Activated T-cell treated with anti-CD3 and anti-CD28 coated beads, Interleukin-2, amount 50 U/mL, for 48 hours (primary cell): ENCODE measurements at places on chromosomes 7 and 10.

GRCh38 chr10:84348860-84349259 lies 20.5 kb downstream of the CCSER2 start:
- DNase-seq, result no peak

- peak; percentile 42 for DNase-seq
These were observed 858 bp downstream of the COPS6 start for GRCh38 chr7:100089458-100090196.

DNA sequence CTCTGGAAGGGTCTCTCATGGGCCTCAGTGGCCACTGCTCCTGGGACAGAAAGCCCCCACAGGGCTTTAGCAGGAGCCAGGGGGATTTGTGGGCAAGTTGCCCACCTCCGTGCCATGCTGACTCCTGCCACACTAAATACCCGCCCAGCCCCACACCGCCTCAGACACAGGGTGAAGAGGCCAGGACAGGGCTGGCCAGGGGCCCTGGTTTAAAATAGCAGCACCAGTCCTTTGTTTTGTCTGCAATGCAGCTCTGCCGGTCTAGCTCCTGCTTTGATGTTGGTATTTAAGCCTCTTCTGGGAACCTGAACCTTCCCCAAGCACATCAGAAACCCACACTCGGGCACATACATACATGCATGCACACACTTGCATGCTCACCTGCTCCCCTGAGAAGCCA lies 14.4 kb upstream of the TNRC18 start:
- no peak for DNase-seq

- DNase-seq, result no peak
These were observed 50.0 kb upstream of the PTER start for GRCh38 chr10:16386855-16387254.

GRCh38 chr7:113548561-113548960 lies 370.2 kb downstream of the PPP1R3A start:
- DNase-seq, result no peak

DNA sequence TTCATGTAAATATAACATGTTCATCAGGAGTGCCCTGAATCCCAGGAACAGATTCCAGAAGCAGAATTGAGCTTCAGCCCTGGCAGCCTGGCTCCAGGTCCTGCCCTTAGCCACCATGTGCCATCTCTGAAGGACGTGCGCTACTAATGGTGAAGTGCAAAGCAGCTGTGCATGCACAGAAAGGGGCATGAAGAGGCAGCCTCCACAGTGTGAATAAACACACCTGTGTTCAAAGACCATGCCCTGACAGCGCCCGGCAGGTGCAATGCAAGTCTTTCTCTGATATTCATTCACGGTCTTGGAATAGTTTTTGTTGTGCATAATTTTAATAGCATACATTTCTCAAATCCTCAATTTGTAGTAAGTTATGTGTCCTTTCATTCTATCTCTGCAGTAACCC lies 250.4 kb upstream of the TCERG1L start:
- DNase-seq, result no peak

DNA sequence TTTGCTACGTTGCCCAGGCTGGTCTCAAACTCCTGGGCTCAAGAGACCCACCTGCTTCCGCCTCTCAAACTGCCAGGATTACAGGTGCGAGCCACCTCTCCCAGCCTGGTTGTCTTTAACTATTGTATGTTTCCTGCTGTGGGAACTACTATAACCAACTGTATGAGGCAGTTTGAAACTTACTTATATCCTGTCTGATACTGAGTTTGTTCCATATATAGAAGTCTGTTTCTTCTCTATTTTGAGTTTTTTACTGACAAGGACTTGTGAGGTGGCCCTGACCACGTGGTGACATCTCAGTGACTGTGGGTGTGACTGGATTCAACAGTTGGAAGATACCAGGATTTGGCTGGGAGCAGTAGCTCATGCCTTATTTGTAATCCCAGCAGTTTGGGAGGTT lies 14.2 kb downstream of the FBH1 start:
- DNase-seq, result no peak

GRCh38 chr10:98195120-98195519 lies 60.7 kb downstream of the R3HCC1L start:
- DNase-seq, result no peak
